Vagina (tissue), 2 donors: ENCODE measurements at places on chromosomes 2 and 18. TPM values are rescaled to one million over a fixed set of nuclear protein-coding genes. Genes with fewer than 3 reads are reported as not detected.

GRCh38 chr2:193900292-193900691 lies 1705.6 kb upstream of the TMEFF2 start:
- DNase-seq = no peak

The AP1S3 gene
- total RNA-seq = 9.8 TPM

GRCh38 chr2:63680455-63680854 lies 91.7 kb downstream of the MDH1 start:
- DNase-seq = no peak

The BCL11A gene
- total RNA-seq = 48.4 TPM

The LIPG gene
- 1.7 TPM for total RNA-seq

DNA sequence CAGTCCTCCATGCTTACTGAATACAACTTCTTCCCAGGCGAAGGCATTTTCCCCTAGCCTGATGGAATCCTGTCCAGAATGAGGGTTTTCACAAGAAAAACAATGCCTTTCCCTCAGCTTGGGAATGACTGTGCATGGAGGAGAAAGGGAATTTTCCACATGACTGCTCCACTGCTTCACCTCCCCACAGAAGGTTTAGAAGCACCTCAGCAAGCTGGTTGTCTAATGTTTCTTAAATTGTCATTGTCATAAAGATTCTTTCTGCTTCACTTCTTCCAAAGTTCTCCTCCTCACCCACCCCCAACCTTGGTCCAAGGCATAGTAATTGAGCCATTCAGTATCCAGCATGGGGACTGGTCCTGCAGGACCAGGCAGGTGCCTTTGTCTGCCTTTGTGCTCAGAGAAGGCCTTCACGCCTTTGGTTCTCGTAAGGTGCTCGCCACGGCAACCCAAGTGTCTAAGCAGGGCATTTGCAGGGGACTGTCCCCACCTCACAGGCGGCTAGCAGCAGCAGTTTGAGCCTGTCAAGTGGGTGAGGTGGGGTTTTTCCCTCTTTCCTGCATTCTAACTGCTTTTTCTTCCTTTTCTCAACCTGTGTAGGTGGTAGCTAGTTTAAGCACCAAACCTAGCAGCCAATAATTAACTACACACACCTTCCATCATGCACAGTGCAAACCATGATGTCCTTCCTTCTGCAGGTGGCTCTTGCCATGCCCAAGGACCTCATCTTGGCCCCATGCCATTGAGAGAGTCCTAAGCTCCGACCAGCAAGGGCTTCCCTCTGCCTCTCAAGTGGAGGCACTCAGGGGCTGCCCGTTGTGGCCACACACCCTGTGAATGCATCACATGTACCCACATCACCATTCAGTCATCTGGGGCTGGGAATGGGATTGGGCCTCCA lies 65.7 kb upstream of the BCL2L11 start:
- no peak for DNase-seq

The SELENOI gene
- total RNA-seq = 33.4 TPM

DNA sequence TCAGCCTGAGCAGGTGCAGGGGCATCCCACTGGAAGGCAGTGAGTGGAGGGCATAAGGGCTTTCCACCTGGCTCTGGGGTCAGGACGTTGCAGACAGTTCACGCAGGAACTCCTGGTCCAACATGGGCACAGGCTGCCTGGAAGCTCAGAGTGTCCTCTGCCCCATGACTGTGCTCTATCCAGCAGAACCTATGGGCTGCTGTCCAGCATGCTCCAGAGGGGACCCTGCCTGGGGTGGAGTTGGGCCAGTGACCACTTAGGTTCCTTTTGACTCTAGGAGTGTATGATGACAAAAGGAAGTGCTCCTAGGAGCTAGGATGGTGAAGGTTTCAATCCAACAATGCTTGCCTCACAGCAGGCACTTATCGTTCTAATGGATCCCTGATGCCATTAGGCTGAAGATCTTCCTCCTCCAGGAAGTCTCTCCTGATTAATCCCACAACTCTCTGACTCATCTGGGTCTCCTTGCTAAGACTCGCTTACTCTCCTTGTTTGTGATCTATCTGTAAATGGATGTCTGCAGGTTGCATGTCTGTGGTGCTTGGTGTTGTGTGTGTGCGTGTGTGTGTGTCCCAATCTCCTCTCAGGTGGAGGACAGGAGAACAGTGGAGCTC lies 224.0 kb downstream of the CELF4 start:
- no peak for DNase-seq

The PTCD3 gene
- total RNA-seq = 61.6 TPM

- DNase-seq = no peak
Observed at GRCh38 chr2:98346311-98347236, at the start of gene CNGA3. CNGA3 (plus strand) TSS chr2:98346456; CDS start chr2:98369976, 23,520 bp downstream.

DNA sequence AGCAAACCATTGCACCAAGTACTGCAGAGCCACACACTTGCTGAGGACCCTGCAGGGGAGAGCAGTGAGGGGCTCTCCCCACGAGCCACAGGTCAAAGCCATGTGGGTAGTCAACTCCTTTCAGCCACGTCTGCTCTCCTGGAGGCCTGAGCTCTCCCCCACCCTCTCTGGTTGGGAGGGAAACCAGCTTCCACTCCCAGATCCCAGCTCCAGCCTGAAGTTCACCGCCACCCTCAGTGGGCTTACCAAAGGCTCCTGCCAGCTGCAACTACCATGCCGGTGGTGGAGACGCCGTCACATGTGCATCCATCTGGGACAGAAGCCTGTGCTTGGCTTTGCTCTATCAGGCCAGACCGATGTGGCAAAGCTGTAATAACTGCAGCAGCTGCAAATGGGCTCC lies 521.5 kb upstream of the RAB6C start:
- DNase-seq = no peak

The CHRND gene
- total RNA-seq = not detected

DNA sequence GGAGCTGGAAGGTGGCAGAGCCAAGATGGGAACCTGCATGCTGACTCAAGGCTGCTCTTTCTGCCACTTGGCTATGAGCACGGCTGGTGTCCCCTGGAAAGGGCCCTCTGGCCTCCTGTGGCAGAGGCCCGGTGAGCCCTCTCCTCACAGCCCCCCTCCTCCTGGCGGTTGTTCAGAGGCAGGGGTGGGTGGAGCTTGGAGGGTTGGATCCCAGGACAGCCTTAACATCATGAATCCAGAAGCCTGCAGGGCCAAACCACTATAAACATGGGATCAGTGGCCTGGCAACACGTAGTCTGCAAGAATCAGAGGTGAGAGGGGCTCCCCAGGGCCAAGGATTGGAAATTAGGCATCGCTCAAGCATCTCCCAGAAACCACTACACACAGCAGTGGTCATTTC lies 48.5 kb upstream of the LOXHD1 start:
- no peak for DNase-seq

- DNase-seq = no peak
Observed at GRCh38 chr2:47155091-47155876, at the start of gene STPG4. STPG4 (minus strand) TSS chr2:47155308; CDS start chr2:47155251, 57 bp downstream.

The ITGB6 gene
- 17.2 TPM for total RNA-seq

- DNase-seq = no peak
Observed at GRCh38 chr2:222884805-222885424, 24.1 kb downstream of the ACSL3 start.

The SLC11A1 gene
- total RNA-seq = 36.6 TPM

The SULT1C4 gene
- total RNA-seq = 8.8 TPM

DNA sequence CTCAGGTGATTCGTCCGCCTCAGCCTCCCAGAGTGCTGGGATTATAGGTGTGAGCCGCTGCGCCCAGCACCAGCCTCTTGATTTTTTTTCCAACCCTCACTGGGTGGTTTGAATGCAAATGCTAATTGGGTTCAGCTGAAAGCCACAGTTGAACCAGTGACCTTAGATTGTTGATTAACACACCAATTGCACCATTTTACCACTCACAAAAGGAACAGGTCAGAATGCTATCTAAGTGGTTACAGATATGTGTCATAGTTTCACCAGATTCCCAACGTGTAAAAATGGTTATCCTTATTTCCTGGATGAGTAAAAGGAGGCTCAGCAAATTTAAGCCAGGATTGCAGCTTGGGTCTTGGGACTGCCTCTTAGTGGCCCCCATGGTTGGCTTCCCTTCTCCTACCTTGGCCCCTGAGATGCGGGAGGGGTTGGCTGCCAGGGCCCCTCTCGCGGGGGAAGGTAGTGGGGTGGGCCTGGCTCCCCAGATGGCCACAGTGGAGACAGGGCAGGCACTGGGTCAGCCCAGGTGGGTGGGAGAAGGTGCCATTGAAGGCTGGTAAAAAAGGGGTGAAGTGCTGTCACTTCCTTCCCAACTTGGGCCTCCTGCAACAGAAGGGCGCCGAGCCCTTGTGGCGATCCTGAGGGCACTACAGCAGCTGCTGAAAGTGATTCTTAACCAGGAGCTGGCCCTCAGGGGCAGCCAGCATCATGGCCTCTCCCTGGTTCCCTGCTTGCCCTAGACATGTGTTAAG lies 164.9 kb upstream of the HAAO start:
- DNase-seq = no peak

DNA sequence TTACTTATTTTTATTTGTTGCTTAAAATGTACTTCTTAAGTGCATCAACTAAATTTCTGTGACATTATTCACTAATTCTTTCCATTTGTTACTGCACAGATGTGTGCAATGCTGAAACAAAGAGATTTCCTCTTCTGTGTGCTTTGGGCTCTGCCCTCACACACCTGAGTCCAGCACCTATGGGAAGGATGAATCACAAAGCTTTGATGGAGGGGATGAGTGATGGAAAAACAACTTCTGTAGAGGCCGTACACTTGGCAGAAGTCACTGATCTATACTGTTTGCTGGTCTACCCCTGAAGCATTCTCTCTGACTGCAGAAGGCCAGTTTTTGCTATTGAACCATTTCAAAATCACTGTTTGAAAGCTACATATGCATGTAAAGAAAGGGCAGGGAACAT lies 178.4 kb downstream of the ZEB2 start:
- DNase-seq = no peak

GRCh38 chr18:48328473-48329210 lies 80.5 kb downstream of the ZBTB7C start:
- DNase-seq = no peak

The KLHL41 gene
- 0.49 TPM for total RNA-seq

The FLACC1 gene
- 0.74 TPM for total RNA-seq

DNA sequence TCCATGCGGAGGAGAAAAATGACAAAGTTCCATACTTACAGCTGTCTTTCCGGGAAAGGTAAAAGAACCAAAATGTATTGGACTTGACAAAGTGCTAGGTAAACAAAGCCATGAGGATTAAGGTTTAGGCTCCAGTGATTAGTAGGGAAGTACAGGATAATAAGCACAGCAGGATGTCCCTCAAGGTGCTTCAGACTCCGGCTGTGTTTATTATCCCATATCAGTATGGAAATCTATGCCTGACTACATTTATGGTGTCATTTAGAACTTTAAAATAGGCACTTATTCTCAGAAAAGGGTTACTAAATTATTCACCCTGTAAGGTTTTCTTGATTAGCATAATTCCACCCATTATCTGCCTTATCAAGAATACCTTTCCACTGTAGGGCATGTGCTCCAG lies 136.3 kb upstream of the CCDC68 start:
- DNase-seq = no peak

GRCh38 chr2:11698009-11698922 lies 28.3 kb upstream of the NTSR2 start:
- DNase-seq = no peak

The ANKRD62 gene
- 1.2 TPM for total RNA-seq

The FIGN gene
- 3.2 TPM for total RNA-seq

DNA sequence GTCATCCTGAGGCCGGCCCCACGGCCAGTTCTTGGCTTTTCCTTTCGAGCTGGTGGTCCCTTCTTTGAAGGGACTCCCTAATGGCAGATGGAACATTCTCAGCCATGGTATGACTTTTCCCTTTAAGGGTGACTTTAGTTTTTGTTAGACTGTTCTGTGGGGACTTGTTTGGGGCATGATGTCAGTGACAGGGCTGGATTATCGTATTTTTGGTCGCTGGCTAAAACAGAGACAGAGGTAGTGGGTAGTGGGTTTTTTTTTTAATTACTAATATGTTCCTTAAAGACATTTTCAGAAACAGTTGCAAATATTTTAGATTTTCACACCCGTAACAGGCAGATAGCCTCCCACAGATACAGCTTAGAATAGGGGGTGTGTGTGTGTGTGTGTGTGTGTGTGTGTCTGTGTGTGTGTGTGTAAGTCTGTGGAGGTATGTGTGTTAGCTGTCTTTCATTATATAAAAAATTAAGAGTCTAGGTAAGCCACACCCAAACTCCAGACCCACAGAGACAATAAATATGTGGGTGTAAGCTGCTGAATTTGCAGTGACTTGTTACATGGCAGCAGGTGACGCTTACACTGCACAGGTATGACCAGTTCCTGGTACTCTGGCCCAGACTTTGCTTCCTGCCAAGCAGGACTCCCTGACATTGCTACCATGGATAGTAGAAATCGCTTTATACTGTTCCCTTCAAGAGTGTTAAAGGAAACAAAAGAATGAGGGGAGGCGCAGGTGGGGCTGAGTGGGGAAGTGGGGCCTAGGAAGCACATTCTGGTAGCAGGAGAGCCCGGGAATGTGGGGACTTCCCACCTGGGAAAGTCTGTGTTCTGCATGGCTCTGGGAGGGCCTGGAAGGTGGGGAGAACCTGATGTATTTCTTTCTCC lies 20.9 kb downstream of the NCK2 start:
- no peak for DNase-seq

The WDPCP gene
- 13.3 TPM for total RNA-seq

DNA sequence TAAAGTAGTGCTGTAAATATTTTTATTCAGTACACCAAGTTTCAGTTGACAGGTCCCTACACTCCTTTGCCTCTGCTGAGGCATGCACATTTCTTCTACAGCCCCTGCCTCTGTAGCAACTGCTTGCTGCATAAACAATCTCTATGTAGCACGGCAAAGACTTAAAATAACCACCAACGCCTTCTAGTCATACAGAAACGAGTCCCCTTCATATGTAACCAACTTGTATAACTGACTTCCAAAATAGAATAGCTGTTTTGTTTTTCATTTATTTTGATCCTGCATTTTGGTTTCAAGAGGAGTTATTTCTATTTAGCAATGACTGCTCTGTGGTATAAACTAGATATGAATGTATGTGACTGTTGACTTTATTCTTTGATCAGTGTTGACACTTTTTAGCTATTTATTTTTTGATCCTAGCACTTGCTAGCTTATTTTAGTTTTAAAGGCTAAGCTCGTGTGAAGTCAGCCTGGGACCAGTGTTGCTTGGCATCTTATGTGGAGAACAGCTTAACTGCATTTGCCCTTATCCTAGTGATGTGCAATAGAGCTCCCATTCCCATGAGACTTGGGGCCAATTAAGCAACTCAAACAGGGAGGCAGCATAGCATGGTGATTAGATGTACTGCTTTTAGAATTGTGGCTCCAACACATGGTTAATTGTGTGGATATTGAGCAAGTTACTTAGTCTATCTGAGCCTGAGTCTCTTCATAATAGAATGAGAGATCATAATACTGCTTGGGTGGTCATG lies 79.6 kb downstream of the HRH4 start:
- DNase-seq = no peak

GRCh38 chr2:238487652-238488346 lies 61.1 kb downstream of the ASB1 start:
- peak; percentile 93 for DNase-seq

GRCh38 chr2:28357948-28358667 lies 34.5 kb upstream of the FOSL2 start:
- no peak for DNase-seq

- no peak for DNase-seq
Observed at GRCh38 chr2:173076581-173077345, 1.1 kb downstream of the MAP3K20 start.
